ENCODE measurements at places on chromosomes 11 and 22.

GRCh38 chr11:128627666-128628324, 40.4 kb upstream of the ETS1 start:
- no peak for DNase-seq

DNA sequence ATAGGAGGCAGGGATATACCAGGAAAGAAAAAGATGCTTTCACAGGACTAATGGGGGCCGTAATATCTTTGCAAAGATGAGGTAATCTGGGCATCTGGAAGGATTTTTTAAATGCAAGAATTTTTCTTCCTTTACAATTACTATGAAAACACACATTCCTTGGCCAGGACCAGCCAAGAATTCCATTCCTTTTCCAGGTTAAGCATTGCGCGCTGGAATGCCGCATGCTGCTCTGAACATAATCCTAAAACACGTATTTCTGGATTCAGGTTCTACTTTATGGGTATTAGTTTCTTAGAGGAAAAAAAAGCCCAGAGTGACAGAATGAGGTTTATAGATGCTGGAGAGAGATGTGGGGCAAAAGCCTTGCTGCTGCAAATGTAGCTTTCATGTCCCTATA, 99.4 kb upstream of the SORL1-AS1 start:
- no peak for DNase-seq

- no peak for DNase-seq
Measured at GRCh38 chr11:85355921-85356320, 271.2 kb downstream of the DLG2 start.

- no peak for DNase-seq
Measured at GRCh38 chr11:19874266-19874665, 161.6 kb downstream of the NAV2 start.

DNA sequence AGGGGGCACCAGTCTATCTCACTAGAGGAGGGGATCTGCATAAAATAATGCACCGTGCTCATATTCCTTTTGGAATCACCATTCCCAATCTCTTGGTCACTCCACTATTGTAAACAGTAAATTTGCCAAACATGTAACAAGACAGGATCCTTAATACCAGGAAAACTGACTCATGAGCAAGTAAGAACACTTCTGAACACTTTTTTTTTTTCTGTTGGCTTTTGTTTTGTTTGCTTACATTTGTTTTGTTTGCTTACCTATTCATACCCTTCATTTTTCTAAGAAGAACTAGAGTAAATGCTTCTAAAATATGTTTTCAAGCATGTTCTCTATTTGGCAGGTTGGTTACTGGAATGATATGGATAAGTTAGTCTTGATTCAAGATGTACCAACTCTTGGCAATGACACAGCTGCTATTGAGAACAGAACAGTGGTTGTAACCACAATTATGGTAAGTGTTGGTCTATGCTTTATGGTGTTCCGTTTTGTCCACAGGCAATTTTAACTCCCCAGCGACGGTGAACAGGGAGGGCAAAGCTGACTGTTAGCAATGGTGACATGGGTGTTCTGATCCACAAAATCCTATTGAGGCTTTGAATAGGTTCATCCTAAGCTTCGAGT, 111.8 kb downstream of the MSANTD4 start:
- DNase-seq: no peak

GRCh38 chr11:114281388-114281956, 14.7 kb upstream of the NNMT start:
- DNase-seq: no peak

DNA sequence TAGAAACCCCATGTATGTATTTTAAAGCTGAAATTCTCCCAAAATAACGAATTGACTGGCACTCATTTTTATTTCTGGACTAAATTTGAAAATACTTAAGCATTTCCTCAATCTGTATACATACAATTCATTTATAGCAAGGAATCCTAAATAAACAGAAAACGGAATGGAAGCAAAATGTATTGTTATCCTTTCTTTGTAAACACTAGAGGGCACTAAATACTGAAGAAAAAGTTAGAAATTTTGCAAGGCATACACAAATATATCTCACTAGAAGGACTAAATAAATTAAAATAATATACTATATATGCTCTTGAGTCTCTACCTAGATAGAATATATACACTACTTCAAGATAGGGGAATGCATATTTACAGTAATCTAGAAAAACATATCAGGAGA, 23.1 kb upstream of the ANO5 start:
- no peak for DNase-seq

- no peak for DNase-seq
Measured at GRCh38 chr11:1438261-1438966, 48.2 kb downstream of the MOB2 start.

- no peak for DNase-seq
Measured at GRCh38 chr11:8234425-8234821, 29.3 kb downstream of the LMO1 start.

GRCh38 chr11:70466596-70466995, 68.3 kb downstream of the CTTN start:
- no peak for DNase-seq

- no peak for DNase-seq
Measured at GRCh38 chr11:3867209-3868091, 12.0 kb downstream of the STIM1 start.

- peak; percentile 12 for DNase-seq
Measured at GRCh38 chr22:42719656-42720262, 911 bp downstream of the A4GALT start.

- DNase-seq: no peak
Measured at GRCh38 chr11:11569936-11570491, 51.8 kb downstream of the GALNT18 start.

GRCh38 chr11:73553266-73553665, 44.6 kb downstream of the FAM168A start:
- DNase-seq: no peak

GRCh38 chr11:134406264-134407185, 5.5 kb downstream of the B3GAT1 start:
- no peak for DNase-seq

- no peak for DNase-seq
Measured at GRCh38 chr11:46541593-46542371, 52.0 kb downstream of the AMBRA1 start.

Measured in naive B cell (primary cell).